Left lobe of liver (tissue), 2 donors: ENCODE measurements at places on chromosomes 12 and 14. TPM values are rescaled to one million over a fixed set of nuclear protein-coding genes. Genes with fewer than 3 reads are reported as not detected.

DNA sequence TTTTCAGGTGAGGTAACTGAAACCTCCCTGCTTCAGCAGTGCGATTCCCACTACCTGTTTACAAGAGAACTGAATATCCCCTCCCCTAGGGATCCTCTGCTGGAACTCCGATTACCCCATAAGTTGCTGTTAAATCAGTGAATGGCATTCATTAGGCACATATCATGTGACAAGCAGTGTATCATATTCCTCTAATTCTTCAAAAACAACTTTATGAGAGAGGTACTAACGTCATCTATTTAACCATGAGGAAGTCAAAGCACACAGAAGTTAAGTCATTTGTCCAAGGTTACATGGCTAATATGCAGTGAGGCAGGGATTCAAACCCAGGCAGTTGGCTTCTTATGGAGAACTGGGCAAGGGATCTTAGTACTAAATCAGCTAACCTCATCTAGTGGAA, 43.9 kb upstream of the PCED1B start:
- no peak for DNase-seq

NRIP2 gene
- 0.15 TPM for total RNA-seq

DNA sequence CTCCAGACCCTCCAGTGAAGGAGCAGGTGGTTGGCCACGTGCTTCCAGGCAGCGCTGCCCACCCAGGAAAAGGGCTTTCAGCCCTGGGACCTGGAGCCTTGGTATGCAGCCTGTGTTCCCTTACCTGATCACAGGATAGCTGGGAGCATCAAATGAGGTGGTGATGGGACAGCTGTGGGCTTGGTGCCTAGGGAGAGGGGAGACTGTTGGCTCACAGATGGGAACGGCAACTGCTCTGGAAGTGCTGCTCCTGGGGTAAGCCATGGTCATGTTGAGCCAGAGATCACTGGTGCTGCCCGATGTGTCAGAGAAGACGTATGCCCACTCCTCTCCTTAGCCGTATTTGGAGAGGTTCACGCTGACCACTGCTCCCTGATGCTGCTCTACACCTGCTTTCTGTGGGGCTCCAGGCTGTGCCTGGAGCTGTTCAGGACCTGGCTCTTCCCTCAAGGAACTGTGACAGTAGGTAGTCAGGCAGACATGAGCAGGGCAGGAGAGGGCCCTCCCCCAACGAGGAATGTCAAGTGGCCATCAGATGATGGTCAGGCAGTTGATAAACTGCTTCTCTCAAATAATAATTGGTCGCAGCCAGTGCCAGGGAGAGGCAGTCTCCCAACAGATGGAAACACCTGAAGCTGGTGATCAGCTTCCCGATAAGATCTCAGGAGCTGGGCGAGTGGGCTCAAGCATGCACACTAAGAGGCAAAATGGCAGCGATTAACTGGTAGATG, 2.8 kb upstream of the CYP46A1 start:
- DNase-seq: peak; percentile 22

HOXC6 gene
- total RNA-seq: not detected

DNA sequence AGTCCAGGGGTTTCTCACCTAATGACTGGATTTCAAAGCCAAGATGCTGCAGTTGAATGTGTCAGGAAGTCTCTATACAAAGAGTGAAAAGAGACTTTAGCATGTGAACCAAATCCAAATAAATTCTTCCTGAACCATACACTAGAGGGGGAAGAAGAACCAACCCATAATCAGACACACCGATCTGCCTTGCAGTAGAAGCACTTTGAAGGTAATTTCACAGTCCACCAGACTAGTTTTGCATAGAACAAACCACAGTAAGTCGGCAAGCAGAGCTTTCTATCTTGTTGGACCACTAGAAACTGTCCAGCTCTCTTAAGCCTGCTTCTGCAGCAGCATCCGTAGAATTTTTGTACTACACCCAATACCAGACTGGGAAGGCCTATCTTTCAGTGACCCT, 39.3 kb downstream of the FIGNL2 start:
- no peak for DNase-seq

DNA sequence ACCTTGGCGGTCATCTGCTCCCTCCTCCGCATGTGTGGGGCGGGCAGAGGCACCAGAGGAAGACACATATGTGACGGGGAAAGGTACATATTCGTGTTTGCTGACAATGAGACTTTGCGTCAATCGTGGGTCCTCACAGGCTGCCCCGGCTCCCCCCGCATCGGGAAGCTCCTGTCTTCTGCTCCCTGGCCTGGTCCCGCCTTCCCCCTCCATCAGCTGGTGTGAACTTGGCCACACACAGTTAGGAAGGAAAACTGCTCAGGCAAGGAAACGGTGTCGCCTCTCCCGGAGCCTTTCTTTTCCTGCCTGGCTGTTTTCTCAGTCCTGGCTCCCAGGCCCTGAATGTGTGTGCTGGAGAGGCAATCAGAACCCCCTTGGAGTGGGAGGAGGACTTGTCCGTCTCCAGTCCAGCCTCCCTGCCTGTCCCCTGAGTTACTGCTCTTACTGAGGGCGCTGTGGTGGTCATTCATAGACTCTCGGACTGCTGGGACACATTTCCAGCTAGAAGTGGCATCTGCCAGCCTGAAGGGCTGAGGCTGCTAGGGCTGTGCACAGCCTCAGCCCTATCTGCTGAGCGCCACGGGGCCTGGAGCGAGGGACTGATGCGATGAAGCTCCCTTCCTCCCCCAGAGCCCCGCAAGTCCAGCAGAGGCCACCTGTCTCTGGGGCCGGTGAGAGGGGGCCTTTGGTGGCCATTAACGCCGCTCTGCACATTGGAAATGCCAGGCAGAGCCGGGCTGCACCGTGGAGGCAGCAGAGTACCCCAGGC, 44.2 kb upstream of the TSPAN9 start:
- no peak for DNase-seq

REP15 gene
- total RNA-seq: 1.0 TPM

GRCh38 chr14:69234106-69234505, 25.9 kb upstream of the GALNT16 start:
- DNase-seq: no peak

- DNase-seq: no peak
Measured at GRCh38 chr12:58961166-58961565, 40.9 kb upstream of the LRIG3 start.

NDRG2 gene
- 165 TPM for total RNA-seq

DNA sequence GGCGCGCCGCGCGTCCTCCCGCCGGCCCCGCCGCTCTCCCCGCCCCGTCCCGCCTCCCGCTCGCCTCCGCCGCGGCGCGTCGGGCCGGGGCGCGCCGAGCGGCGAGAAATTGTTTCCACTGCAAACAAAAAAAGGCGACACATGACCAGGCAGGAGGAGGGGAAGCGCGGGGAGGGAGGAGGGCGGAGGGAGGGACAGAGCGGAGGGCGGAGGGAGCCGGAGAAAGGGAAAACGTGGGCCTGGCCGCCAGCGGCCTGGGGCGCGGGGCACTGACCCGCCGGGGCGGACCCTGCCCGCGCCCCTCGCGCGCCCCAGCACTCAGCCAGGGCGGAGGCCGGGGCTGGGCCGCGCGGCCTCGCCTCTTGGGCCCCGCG, at the start of gene FOXN3:
Gene FOXN3 (minus strand): TSS at position 143 of the 374 bp plus-strand sequence. CDS start 4,757 bp downstream, outside the sequence.
- peak; percentile 93 for DNase-seq

PAPLN gene
- total RNA-seq: 1.9 TPM

FOXN4 gene
- 0.10 TPM for total RNA-seq
